CD8-positive, alpha-beta memory T cell (primary cell): ENCODE measurements at places on chromosomes 3 and 15. TPM values are rescaled to one million over a fixed set of nuclear protein-coding genes. Genes with fewer than 3 reads are reported as not detected.
A peak's percentile ranks its signal among the peaks of the same experiment; 100 is the strongest.

DNA sequence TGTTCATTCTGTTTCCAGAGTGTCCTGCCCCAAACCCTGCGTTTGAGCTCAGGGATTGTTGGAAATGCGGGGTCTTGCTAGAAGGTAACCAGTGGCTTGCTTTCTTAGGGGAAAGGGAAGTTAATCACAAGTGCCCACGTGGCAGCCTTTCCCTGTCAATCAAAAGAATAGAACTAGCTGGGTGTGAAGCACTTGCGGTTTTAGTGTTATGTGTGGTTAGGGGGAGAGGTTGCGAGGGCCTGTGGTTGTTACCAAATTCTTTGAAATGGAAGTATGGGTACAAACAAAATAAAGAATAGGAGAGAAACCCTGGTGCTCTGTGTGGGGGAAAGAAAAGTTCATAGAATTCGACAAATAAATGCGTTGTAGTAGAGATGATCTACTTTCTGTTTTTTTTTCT is 67.6 kb downstream of the FNDC3B start:
- DNase-seq: peak; percentile 86

GRCh38 chr3:87855211-87855610 is 203.6 kb downstream of the CGGBP1 start:
- no peak for DNase-seq

DNA sequence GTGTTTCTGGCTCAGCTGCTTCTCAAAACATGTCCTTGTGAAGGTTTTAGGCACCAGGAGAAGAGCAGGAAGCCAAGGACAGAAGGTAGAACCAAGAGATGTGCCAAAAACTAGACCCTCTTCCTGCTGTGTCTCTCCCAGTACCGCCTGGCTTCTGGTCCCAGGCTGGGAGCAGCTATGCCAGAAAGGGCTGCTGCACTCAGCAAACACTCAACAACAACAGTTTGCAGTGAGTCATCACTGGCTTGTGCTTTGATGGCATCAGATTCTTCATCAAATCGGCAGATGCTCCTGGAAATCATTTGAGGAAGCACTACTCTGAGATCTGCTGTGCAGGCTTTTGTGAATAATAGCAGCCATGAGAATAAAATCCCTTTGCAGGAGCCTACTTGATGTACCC is 63.2 kb downstream of the DGKG start:
- no peak for DNase-seq

- no peak for DNase-seq
These were observed 184.8 kb downstream of the LSAMP start for GRCh38 chr3:116260491-116260890.

DNA sequence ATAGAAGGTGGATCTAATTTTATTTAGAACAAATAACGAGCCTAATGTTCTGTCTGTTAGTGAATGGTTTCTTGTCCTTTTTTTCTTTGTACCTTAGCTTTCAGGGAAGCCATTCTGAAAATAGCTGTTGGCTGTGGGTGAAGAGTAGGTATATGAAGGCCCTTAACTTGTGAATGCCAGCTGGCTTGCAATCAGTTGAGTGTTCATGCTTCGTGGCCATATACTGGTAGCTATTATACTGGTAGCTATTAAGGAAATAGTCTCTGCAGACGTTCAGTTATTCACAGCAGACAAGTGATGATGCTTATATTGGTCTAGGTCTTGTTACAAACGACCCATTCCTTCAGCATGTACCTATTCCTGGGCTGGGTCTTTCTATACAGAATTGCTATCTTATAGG is 18.8 kb downstream of the TRIM71 start:
- no peak for DNase-seq

DNA sequence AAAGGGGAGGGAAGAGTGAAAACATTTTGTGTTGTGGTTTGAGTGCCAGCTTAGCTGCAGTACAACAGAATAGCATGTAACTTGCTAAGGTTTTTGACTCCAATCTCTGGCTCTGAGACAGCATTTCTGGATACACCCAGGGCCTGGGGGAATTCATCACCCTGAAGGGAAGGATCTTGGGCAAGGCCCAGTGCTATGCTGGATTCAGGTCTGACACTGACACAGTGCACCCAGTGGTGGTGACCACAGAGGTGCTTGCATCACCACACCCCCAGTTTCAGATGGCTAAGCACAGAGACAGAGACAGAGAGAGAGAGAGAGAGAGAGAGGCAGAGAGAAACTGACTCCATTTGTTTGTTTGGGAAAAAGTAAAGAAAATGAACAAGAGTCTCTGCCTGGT is 74.1 kb upstream of the KBTBD8 start:
- no peak for DNase-seq

DNA sequence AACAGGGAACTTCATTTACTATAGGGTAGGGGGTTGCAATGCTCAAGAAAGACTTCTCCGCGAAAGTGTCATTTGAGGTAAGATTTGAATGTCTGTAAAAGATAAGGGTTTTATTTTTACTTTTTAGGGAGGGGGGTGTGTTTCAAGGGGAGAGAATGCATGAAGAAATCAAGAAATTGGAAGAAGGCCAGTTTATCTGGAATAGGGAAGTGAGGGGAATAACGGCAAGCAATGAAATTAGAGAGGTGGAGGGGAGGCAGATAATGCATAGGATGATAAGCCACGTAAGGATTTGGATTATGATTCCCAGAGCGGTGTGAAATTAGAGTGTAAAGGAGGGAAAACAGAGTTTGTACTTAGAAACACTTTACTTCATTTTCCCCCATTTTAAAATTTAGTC is 63.0 kb upstream of the MB21D2 start:
- DNase-seq: no peak

- no peak for DNase-seq
These were observed 107.1 kb upstream of the TPM1 start for GRCh38 chr15:62935300-62936081.

DNA sequence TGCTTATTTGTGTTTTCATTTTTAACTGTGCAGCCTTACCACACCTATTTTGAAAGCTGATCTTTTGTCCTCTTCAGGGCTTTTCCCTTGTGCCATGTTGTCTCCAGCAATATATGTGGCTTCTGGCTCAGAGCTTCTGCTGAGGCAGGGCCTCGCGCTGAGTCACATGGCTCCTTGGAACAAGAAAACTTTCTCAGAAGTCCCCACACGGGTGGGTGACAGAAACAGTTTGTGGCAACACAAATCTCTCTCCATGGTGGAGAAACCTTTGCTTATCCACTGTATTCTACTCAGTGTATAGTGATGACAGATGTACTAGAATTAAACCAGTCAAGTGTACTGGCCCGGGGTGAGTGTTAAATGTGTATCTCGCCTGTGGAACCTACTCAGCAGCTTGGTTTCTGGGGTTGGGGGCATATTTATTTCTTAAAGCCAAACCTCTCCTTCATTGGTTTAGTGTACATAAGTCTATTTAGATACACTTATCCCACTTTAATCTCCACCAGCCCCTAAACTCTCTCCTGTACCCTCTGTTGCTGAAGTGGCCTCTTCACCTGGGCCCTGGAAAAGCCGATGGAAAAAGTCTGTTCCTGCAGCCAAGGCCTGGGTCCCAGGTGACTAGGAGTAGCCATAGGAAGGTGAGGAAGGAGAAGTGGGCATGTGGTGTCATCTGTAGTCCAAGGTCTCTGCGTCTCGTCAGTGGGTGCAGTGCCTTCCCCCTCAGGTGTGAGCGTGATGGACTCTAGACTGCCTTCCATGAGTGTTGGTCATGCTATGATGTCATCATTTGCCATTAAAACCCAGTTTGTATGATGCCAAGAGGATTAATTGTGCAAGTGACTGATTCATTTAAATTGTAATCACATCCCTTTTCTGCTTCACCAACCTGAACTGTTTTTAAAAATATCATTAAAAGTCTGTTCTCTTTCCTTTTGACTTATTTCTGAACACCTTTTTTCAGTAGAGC is 3.2 kb upstream of the FBXL22 start:
- DNase-seq: no peak

GRCh38 chr15:69971771-69972170 is 125.9 kb downstream of the TLE3 start:
- no peak for DNase-seq

GRCh38 chr3:13137941-13138832 is 65.0 kb upstream of the IQSEC1 start:
- no peak for DNase-seq

- DNase-seq: no peak
These were observed 9.6 kb upstream of the SMAD6 start for GRCh38 chr15:66692391-66692790.

DNA sequence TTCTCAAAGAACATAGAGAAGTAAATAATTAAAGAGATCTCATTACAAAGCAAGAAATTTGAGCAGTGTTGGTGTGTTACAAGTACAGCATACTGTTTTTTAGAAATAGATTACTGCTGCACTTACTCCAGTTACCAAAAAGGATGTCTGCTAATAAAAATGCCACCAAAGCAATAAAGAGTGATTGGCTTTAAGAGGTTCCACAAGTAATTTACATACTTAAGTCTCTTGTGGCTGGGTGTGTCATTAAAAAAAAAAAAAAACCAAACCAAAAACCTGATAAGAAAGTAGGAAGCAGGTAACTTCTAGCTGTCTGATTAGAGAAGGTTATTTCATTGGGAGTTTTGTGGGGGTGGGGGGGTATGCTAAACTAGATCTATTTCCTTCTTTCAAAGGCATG is 15.2 kb downstream of the RAB11A start:
- DNase-seq: no peak

- no peak for DNase-seq
These were observed 5.2 kb downstream of the FAM162A start for GRCh38 chr3:122389197-122389596.

DNA sequence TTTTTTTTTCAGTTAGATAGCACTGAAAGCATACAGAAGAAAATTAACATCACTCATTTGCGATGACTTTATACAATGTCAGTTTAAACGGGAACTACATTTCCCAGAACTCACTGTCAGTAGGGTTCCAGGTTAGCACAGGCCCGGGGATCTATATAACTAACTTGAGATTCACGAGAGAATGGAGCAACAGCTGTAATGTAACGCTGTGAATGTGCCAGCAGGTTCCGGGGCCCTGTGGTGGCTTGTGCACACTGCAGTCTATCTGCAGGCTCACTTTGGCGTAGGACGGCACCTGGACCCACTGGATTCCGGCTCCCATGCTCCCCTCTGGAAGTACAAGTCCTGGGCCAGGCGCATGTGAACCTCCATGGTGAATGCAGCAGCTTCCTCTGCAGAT is 19.4 kb downstream of the CCR1 start:
- no peak for DNase-seq

DNA sequence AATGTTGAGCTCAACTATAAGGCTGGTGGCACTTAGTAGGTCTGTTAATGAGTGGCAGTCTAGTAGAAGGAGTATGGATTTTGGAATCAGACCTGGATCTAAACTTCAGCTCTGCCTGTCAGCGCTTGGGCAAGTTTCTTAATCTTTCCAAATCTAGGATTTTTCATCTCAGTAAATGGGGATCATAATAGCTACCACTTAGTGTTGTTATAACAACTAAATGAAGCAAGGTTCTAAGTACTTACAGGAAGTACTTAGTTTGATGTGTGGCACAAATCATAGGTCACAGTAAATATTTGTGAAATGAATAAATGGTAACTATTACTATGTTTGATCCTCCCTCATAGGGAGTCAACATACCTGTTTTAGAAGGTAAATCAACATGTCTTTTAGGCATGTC is 31.4 kb downstream of the SLC49A4 start:
- DNase-seq: no peak

DNA sequence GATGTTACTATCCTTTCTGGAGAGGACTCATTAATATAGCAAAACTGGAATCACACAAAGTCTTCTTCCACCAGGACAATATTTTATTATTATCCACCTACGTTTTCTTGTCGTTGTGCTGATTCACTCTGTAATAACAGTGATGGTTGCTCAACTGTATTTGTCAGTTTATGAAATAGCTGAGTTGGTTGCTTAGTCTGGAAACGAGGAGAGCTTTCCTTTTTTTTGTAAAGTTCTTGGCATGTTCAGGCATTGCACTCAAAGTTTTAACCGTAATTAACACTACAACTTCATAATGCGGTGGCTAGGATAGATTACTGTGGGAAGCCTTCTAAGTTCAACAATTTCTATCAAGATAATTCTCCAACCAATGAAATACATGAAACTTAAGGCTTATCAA is 131.2 kb downstream of the RAP2B start:
- DNase-seq: no peak

DNA sequence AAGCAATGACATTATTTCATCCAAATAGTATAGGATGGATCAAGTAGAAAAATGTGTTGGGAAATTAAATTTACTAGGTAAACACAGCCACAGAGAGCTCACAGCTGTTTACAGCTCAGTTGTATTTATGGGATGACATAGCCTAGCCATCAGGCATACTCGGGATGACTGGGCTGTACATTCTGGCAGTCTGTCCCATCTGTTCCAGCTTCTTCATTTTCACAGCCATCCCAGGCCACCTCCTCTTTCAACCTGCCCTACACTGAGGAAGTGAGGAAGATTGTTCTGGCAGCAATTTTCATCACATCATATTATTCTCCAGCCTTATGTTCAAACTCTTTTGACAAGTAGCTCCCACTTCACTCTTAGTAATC is 98.4 kb upstream of the PFN2 start:
- no peak for DNase-seq

- peak; percentile 58 for DNase-seq
These were observed 694 bp downstream of the ABTB1 start for GRCh38 chr3:127673191-127674100.

DNA sequence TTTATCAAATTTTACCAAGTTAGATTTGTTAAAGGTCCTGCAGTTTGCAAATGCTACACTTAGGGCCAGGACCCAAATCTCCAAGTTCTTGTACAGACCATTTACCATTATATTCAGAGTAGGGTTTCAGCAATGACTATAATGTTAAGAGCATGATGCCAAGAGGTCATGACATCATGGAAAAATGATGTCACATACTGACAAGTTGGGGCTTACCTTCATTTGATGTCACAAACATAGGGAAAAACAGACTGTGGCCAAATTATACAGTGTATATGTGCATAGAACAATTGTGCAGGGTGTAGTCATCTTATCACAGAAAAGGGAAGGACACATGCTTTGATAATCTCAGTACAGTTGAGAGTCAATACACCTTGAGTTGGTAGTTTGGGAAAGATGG is 10.1 kb upstream of the THRB start:
- DNase-seq: no peak

- DNase-seq: no peak
These were observed 844.3 kb upstream of the SEMA6D start for GRCh38 chr15:46872981-46873330.

GRCh38 chr3:61574854-61575253 is 13.5 kb downstream of the PTPRG start:
- DNase-seq: no peak

The RHOV gene
- 0.24 TPM for total RNA-seq

The SLC9A9 gene
- total RNA-seq: 1.2 TPM

The CLDN16 gene
- total RNA-seq: not detected

The SV2B gene
- total RNA-seq: 0.02 TPM

The CYP1A2 gene
- total RNA-seq: not detected

The GOLGA6A gene
- not detected for total RNA-seq

The SCAPER gene
- total RNA-seq: 15.5 TPM

The STAC gene
- not detected for total RNA-seq

The GOLGA6L7 gene
- total RNA-seq: not detected

The CPEB1 gene
- total RNA-seq: 0.44 TPM
